ENCODE measurements at places on chromosomes 12 and 14.

DNA sequence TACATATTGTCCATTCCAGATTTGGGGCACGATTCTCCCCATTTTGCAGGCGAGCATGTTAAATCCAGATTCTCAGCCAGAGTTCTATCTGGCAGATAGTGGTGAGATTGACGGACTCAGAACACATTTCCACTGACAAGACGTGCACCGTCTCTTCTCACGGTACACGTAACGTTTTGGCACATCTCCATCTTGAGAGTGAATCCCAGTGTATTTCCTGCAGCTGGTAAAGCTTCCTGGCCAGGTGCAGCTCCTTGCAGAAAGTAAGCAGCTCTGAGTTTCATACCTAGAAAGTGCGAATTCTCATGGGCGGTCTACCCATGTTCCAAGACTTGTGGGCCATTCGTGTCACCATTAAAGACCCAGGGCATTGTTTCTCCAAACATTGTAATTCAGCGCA lies 102.6 kb downstream of the TSPAN9 start:
- no peak for DNase-seq

GRCh38 chr12:64991121-64991611 lies 129.9 kb downstream of the WIF1 start:
- DNase-seq, result no peak

- DNase-seq, result no peak
These were observed 349.7 kb upstream of the DIO2 start for GRCh38 chr14:80560800-80561657.

GRCh38 chr14:32169191-32169590 lies 32.7 kb upstream of the RNU6-7 start:
- DNase-seq, result no peak

- DNase-seq, result peak; percentile 53
These were observed 65.6 kb upstream of the PTGR2 start for GRCh38 chr14:73785834-73786635.

GRCh38 chr12:124698211-124698997 lies 131.0 kb upstream of the NCOR2 start:
- no peak for DNase-seq
